NB4 (cell line): ENCODE measurements at places on chromosomes 7 and 10.
A peak's percentile ranks its signal among the peaks of the same experiment; 100 is the strongest.

DNA sequence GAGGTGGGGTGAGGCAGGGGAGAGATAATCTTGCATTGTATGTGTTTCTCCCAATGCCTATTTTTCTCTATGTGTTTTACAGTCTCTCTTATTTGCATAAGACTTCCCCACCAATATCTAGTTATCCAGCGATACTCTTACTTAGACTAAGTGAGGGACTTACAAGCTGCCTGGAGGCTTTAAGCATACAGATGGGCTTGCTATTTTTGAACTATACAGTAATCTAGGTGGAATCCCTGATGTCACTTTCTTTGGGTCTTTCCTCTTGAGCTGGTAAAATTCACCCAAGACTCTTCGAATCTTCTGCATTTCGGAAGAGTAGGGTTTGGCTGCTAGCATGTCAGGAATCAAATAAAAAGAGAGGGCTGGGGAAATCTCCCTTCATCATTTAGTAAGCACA lies 76.6 kb downstream of the NDUFB2 start:
- no peak for DNase-seq

- DNase-seq = peak; percentile 70
These were observed 582.4 kb downstream of the SUGCT start for GRCh38 chr7:40717242-40717641.

DNA sequence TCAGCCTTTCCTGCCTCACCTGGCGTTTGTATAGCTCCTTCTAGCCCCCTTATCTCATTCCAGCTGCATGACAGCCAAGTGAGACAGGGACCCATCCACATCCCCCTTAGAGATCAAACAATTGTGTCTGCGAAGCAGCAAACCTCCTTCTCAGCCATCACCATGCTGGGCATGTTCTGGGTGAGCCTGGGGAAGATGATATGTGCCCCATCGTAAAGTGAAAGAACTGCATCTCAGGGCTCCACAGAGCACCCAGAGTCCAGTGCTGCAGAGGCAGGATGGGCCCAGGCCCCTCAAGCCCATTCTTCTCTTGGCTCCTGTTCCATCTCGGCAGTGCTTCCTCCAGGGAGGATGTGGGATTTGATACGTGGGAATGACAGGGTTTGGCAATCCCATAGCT lies 43.2 kb downstream of the FIGNL1 start:
- no peak for DNase-seq

- DNase-seq = peak; percentile 90
These were observed 250.9 kb downstream of the PTEN start for GRCh38 chr10:88114368-88114767.

GRCh38 chr10:43931308-43931930 lies 282.7 kb upstream of the ZNF32 start:
- DNase-seq = no peak

DNA sequence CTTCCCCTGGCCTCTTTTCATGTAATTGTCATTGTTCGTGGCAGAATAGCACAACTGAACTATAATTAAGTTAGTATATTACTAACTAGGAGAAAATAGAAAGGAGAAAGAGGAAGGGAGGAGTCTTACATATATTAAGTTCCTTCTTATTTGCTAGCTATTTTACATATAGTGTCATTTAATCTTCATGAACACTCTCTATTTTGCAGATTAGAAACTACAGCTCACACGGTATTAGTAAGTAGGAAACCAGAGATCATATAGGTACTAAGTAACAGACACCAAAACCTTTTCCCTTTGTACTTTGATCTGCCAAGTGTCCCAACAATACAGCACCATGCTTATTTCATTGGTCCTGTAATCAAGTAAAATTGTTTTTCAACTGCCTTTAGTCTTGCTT lies 202.4 kb upstream of the HPS1 start:
- no peak for DNase-seq

- DNase-seq = no peak
These were observed 80.7 kb downstream of the ITGB8 start for GRCh38 chr7:20411372-20411771.

GRCh38 chr10:11824825-11825224 lies 1.7 kb downstream of the PROSER2 start:
- no peak for DNase-seq
